ENCODE measurements at places on chromosomes 13 and 19.

DNA sequence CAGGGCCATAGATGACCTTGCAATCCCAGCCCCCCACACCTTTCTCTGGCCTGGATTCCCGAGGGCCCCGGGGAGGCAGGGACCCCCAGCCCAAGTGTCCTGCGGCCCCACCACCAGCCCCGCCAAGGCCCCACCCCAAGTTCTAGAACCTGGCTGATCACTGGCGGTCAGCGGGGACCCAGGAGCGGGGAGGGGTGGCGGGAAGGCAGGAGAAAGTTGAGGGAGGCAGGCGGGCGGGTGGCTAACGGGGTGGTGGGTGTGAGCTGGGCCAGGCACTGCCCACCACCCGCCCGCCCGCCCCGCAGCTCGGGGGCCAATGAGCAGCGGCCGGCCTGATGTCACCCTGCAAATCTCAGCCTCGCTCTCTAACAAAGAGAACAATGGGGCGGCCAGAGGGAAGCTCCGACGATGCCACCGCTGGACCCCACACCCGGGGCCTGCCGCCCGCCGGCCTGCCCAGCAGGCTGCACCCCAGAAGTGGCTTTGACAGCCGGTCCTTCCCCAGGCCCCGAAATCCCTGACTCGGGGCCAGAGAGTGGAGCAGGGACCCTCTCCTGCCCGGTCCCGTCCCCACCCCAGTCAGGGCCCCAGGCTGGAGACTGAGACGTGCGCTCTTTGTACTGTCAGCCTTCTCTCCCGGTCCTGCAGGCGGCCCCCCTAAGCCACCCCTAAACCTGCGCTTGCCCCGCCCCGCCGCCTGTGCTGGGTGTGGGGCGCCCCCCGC, 1.6 kb downstream of the MEX3D start:
- DNase-seq, result peak; percentile 72

DNA sequence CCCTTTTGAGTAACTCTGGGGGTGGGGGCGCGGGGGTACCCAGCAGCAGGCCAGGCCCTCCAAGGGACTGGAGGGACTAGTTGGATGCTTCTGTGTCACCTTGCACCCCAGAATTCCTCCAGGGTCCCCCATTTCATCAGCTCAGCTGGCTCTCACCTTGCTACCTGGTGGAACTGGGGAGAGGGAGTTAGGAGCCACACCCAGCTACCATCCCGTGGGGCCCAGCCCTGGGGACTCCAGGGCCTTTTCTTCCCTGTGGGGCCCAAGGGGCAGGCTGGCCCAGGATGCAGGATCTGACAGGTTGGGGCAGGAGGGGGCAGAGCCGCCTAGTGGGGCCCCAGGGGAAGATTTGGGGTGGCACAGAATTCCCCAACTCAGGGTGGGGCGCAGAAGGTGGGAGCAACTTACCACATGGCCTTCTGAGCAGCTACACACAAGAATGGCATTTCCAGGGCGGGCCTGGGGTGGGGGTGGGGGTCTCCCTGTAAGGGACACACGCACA, 32.8 kb upstream of the NANOS3 start:
- DNase-seq, result no peak

- no peak for DNase-seq
Measured at GRCh38 chr19:32863841-32864240, 5.7 kb downstream of the SLC7A9 start.

GRCh38 chr13:39811696-39812095, 156.2 kb downstream of the COG6 start:
- no peak for DNase-seq

- DNase-seq, result no peak
Measured at GRCh38 chr13:30734439-30734838, 904 bp upstream of the ALOX5AP start.

DNA sequence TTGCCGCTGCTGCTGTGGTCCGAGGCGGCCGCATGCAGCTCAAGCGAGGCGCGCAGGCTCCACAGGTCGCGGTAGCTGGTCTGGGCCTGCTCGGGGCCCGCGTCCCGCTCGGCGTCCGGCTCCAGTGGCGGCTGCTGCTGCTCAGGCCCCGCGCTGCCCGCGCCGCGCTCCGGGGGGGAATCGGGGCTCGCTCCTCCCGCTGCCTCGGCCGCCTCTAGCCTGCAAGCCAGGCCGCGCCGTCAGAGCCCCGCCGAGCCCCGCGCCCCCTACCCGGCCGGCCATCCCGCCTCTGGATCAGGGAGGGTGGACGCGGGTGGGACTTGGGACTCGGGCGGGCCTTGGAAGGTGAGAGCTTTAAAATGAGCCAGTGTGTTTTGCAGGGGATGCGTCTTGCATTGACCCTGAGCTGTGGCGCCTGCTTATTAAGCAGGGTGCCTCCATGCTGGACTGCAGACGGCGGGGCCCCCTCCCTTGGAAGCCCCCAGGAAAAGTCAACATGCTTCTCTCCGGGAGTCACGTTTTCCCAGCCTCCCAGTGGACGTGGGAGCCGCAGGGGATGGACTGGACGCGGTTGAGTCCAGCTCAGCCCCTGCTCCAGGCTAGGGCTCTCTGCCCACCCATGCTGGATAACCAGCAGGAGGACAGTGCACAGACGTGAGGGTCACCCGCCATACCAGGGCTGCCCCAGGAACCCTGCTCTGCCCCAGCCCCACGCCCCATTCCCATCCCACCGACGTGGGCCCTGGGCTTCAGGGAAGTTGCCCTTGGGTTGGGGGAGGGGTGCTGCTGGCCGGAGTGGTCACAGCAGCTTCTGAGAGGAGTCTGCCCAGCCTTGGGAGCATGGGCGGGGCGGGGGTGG, 7.7 kb downstream of the CBARP start:
- no peak for DNase-seq

GRCh38 chr19:54233941-54234340, 8.6 kb downstream of the LILRA6 start:
- no peak for DNase-seq

DNA sequence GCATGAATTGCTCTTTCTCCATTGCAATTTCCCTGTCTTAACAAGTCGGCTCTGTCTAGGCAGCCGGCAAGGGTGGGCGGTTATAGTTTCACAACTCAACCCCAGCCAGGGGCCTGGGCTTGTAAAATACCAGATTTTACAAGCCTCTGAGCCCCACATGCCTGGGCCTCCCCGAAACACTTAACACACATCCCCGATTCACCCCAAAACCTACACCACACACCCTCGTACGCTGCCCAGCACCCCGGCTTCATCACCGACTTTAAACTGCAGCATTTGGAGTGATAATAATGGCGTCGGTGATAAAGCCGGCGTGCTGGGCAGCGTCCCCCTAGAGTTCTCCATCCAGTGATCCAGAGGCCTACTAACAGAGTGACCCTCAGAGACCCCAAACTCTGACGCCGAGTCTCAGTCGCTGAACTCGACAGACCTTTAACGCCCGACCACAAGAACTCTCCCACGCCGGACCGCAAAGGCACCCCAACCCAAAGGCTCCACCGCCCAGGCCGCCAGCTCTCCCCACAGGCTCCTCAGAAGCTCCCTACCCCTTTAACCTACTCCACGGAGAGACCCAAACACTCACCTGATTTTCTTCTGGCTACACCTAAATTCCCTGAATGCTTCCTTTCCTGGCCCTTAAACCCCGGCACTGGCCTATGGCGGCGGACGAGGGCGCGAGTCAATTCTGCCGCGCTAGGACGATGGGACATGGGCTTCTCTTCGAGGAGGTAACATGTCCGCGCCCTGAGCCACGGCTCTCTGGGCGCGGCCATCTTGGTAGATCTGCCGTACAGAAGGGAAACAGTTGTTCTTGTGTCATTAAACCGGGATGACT, at the start of gene ZNF649:
TSS of gene ZNF649 (minus strand) at position 687 of the 835 bp plus-strand sequence. CDS start 4,910 bp downstream, outside the sequence.
- peak; percentile 84 for DNase-seq

GRCh38 chr19:40744554-40745401, 5.5 kb downstream of the ACTMAP start:
- DNase-seq, result no peak

- DNase-seq, result no peak
Measured at GRCh38 chr13:45781553-45782326, 69.8 kb downstream of the SIAH3 start.

DNA sequence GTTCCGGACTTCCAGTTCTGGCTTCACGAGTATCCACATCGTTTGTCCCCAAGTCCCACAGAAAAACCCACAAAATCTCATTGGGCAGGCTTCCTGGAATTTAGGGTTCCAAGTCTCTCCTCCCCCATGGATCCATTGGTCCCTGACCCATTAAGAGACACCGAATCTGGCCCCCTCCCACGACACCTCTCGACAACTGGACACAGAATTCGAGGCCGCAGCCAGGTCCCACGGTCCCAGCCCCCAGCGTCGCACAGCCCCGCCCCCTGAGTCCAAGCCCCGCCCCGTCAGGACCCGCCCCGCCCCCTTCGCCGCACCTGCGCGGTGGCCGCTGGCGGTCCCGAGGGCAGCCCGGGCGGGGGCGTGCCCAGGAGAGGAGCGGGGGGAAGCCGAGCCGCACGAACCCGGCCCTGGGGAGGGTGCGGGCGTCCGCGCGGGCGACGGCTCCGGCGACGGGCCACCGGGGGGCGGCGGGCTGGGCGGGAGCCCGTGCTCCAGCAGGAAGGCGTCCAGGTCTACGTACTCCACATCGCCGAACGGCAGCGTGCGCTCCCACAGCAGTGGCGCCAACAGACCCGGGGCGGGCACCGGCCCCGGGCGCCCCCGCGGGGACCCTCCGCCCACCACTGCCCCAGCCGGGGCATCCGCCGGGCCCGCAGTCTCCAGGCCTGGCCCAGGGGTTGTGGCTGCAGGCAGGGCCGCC, 1.8 kb downstream of the DBP start:
- DNase-seq, result peak; percentile 80

DNA sequence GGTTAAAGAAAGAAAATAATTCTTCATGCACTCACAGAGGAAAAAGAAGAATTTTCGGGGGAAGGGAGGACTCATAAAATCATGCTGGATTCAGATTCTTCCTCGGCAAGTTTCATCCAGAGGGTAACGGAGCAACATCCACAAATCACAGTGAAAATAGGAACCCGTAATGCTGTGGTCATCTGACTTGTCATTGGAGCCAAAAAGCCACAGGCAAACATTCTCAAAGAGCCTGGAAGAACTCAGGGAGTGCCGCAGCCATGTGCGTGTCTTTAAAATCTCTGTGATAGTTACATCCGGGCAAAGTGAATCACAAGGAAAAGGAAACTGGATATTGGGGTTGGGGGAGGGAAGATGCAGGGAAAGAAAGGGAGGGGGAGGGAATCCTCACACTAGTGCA, 33.0 kb upstream of the VSTM2B start:
- no peak for DNase-seq

GRCh38 chr13:100797921-100798320, 123.3 kb upstream of the TMTC4 start:
- DNase-seq, result no peak

DNA sequence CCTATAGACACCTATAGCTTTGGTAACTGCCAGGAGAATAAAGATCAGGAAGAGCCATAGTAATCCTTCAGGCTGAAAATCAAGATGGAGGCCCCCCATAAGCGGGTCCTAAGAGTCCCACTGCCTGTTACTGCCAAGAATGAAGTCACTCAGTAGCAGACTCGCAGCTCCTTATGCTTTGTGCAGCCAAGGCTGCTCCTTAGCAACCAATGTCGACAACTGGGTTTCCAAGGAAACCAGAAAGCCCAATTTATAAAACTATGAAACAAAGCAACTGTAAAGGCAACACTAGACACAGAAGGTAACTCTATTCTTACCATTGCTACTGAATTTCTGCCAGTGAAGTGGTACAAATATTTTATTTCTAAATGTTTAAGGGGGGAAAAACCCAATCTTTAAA, 56.5 kb downstream of the DCLK1 start:
- DNase-seq, result no peak

DNA sequence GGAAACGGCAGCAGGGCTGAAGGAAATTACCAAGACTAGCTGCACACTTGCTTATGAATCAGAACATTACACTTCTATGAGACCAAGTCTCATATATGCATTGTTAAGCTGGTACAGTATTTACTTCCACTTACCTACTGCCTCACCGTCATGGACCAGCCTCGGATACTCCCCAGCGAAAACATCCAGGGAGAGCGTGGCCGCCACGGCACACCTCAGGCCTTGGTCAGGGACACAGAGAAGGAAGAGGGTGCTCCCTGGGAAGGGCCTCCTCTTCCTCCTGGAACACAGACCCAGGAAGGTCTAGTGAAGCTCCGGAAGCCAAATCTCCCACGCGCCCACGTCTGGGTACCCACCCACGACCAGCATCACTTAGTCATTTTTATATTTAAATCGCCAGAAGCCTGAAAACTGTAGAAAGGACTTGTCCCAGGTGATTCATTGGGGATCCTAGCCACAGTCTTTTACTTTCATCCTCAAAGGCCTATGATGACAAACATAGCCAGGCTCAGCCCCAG, 24.4 kb upstream of the MTIF3 start:
- no peak for DNase-seq

GRCh38 chr13:19561585-19561984, 253 bp upstream of the TPTE2 start:
- DNase-seq, result no peak
